ENCODE measurements at places on chromosomes 5 and 9.

GRCh38 chr9:112765281-112765680 lies 14.7 kb downstream of the SNX30 start:
- no peak for DNase-seq

- no peak for DNase-seq
Observed at GRCh38 chr5:172499287-172499686, 45.0 kb upstream of the SH3PXD2B start.

DNA sequence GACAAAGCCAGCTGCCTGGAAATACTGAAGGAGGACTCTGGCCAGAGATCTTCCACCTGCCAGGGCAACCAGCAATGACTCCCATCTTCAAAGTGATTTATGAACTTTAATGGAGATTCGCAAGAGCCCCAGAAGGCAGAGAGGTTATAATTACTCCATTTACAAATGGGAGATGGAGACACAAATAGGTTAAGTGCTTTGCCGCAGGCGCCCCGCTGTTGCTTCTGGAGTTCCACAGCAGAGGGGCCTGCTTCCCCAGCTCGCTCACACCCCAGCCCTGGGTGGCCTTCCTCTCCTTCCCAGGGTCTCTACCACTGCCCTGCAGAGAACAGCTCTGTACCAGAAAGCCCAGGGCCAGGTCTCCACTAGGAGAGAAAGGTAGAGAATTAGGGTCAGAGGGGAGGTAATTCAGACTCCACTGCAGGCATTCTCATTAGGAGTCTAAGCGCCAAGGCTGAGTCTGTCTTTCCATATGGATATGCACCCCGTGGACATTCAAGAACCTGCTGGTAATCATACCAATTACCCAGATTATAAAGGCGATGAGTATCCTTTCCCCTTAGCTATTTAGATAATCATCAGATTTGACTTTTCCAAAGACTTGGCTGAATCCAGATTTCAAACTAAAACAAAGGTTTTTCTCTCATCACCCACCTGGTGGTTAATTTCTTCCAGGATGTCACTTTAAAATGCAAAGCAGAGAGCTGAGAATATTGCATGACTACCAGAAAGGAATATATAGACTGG lies 157.6 kb upstream of the TUT7 start:
- DNase-seq = no peak

DNA sequence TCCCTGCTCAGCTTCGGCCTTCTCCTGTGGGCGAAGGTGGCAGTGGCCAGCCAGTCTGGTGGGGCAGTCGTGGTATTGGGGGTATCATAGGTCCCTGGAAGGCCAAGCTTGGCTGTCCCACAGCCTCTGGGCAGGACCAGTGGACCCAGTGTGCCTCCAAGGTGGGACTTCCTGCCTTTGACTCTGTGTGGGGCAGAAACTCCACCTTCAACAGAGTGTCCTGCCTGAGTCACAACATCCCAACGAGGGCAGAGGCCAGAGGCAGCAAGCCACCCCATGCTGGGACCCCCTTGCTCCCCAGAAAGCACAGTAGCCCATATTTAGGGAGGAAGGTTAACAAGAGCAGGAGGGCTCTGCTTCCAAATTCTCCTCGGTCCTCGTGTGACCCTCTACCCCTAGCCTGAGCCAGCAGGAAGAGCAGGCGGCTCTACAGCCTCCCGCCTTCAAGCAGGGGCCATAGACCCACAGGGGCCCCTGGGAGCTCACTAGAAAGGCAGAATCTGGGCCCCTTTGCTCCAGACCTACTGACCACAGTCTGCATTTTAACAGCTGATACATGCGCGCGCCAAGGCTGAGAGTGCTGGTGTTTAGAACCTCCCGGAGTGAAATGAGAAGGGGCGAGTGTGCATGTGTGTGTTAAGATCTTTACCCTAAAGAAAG lies 51.6 kb upstream of the FUBP3 start:
- no peak for DNase-seq

DNA sequence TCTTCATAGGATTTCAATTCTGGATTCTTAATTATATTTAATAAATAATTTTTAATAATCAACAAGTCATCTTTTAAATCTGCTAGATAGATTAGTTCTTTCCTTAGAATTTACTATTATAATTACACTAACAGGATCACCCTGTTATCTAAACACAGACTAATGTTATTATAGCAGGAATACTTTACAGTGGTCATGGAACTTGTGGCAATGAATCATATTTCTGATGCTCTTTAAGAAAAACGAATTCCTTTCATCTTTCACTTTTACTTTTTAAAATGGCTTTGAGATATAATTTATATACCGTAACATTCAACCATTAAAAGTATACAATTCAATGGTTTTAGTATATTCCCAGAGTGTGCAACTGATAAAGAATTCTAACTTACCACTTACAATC lies 29.7 kb upstream of the CDK5RAP2 start:
- no peak for DNase-seq

DNA sequence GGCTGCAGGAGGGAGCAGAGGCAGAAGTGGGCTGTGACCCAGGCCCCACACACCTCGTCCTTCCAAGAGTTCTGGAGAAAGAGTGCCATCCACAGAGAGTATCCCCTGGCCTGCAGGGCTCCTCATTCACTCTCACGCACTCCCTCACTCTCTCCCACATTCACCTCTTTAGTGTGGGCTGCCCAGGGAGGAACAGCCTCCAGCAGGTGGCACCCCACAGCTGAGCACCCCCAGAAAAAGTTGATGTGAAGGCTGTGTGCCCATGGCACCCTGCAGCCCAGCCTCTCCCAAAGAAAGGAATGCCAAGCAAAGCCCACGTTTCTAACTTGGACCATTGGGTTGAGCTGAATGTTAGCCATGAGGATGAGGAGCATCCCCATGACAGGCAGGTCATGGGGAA lies 4.5 kb upstream of the SHC3 start:
- no peak for DNase-seq

DNA sequence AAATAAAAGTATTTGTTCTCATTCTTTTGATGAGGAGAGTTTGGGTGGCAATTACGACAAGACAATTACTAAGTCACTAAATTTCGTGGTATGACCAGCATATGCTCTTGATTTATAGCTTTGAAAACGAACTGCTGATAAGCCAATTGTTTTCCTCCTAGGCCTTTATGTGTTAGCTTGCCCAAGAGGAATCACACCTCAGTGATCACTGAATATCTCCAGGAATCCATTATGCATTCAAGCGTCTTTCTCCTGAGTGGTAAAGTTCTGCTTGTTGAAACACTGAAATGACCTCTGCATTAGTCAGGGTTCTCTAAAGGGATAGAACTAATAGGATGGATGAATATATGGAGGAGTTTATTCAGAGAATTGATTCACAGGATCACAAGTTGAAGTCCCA lies 677.7 kb upstream of the MEF2C start:
- DNase-seq = no peak

DNA sequence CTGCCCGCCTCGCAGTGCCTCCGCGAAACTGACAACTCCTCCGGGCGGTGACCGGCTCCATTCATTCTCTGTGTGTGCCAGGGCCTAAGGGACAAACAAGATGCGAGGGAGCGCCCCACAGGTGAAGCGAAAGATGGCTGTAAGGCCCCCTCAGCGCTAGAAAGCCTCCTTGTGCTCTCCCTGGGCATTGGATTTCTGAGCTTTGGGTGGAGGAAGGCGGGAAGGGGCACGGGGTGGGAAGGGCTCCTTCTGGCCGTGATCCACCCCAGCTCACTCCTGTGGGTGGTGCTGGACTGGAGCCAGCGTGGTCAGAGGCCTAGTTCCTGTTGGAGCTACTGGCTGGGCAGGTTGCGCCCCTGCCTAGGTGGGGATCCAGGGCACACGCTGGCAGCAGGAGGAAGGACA lies 943 bp downstream of the GALNT12 start:
- no peak for DNase-seq

GRCh38 chr9:74322661-74323314 lies 174.3 kb upstream of the RORB start:
- DNase-seq = no peak

- DNase-seq = no peak
Observed at GRCh38 chr5:108935611-108936010, 187.9 kb downstream of the FER start.

GRCh38 chr5:53817183-53817582 lies 256.7 kb downstream of the NDUFS4 start:
- no peak for DNase-seq

- no peak for DNase-seq
Observed at GRCh38 chr5:118637947-118638670, 350.2 kb downstream of the DTWD2 start.

- no peak for DNase-seq
Observed at GRCh38 chr5:124907098-124907644, 160.7 kb upstream of the ZNF608 start.
